ENCODE measurements at places on chromosomes 16 and 17.

- no peak for DNase-seq
These were observed 30.1 kb downstream of the GNGT2 start for GRCh38 chr17:49180303-49180702.

- no peak for DNase-seq
These were observed 20.3 kb upstream of the PECAM1 start for GRCh38 chr17:64410750-64411490.

DNA sequence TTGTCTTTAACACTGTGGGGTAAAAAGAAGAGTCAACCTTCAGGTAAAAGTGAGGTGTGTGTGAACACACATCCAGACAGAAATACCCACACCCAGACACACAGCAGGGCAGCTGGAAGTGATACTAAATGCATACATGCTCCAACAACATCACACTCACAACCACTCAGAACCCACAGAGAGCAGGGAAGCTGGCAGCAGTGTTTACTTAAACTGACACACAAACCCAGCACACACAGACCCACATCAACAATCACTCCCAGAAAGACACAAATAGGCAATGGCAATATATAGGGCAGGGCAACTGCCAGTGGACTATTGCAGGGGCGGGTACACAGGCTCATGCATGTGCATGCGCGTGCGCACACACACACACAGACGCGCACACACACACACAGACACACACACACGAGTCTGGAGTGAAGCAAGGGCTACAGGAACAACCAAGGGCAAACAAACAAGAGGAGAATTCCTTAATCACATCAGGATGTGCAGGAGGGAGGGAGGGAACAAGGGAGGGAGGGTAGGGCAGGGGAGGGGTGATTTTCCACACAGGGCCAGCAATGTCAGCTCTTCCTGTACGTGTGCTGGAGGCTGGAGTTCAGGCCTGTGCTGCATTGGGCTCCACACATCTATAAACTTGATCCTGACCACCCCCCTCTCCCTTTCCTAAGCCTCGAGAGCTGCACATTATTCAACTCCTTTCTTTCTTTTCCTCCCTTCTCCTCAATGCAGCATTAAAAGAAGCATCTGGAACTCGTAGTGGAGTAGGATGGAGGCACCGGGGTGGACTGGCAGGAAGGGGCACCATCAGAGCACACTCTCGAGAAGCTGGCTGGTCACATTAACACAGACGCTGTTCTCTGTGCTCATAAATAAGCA, 30.1 kb downstream of the HIC1 start:
- DNase-seq: no peak

- no peak for DNase-seq
These were observed 28.2 kb upstream of the ADGRG1 start for GRCh38 chr16:57600048-57600835.

DNA sequence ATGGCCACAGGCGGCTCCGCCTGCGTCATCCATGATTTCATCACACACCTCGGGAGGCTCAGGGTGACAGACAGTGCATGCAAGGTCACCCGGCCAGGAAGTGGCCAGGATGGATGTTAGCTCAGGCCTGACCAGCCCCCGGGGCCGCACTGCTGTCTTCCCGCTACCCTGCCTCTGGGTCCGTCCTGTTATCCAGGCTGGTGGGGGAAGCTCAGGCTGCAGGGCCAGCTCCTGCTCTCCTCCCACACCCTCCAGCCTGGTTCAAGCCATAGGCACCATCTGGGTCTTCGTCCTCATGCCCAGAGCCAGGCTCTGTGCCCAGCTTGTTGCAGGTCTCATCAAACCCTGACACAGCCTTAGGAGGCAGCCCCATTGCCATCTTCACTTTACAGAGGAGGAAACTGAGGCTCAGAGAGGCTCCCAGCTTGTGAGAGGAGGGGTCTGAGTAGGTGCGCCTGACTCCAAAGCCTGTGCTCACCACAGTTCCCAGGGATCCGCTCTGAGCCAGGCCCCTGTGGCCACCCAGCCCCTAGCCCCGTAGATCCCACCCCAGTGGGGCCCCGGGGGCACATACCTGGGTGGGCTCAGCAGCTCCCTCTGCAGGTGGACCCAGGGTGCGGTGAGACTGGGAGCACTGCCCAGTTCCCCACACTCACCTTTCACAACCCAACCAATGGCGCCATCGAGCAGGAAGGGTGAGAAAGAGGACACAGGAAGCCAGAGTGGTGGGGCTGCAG, 412 bp upstream of the ADGRG3 start:
- DNase-seq: no peak

GRCh38 chr16:56591377-56592060, 2.2 kb downstream of the MT3 start:
- DNase-seq: no peak

DNA sequence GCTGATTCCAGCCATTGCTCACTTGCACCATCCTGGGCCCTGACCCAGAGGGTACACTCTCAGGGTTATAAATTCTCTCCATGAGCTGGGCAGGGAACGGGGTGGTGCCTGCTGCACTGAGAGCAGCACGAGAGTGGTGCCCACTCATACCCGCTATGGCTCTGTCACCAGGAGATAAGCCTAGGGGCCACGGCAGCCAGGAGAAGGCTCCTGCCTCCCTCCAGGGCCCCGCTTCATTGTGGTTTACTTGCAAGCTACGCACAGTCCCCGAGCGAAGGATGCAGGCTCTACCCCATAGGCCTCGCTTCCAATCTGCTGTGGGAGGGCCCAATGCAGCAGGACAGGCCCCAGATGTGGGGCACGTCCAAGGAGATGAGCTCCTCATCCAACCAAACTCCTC, 48.5 kb downstream of the VAC14 start:
- DNase-seq: no peak

GRCh38 chr17:35791681-35792350, 3.6 kb downstream of the MMP28 start:
- DNase-seq: no peak

DNA sequence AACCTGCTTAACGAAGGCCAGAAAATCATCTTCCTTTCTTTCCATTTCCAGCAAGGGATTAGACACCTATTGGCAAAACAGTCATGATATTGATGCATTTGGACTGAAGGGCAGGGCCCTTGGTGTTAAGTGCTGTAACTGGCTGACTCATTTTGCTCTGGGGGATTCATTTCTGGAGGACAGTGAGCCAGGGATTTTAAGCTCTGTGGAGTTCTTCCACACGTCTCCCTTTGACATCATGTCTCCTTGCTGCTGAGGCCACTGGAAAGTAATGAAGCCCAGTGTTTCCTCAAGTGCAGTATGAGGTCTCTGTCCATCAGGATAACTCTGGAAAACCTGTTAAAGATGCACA, 42.2 kb downstream of the DNAH9 start:
- no peak for DNase-seq

DNA sequence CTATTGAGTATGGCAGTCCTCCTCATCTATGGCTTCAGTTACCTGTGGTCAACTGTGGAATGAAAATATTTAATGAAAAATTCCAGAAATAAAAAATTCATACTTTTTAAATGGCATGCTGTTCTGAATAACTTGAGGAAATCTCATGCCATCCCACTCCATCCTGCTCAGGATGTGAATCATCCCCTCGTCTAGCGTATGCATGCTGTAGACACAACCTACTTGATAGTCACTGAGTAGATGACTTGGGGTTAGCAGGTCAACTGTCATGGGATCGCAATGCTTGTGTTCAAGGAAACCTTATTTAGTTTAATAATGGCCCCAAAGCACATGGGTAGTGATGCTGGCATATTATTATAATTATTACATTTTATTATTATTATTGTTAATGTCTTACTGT, 4.8 kb upstream of the VAC14 start:
- no peak for DNase-seq

GRCh38 chr16:69396187-69397061, 10.6 kb upstream of the TERF2 start:
- peak; percentile 22 for DNase-seq

DNA sequence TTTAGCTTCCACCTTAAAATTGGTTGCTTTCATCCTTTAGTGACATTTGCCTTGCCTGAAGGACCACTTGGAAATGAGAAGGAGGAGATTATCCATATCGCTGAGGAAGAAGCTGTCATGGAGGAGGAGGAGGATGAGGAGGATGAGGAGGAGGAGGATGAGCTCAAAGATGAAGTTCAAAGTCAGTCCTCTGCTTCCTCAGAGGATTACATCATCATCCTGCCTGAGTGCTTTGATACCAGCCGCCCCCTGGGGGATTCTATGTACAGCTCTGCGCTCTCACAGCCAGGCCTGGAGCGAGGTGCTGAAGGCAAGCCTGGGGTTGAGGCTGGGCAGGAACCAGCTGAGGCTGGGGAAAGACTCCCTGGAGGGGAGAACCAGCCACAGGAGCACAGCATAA, 11.5 kb upstream of the TMEM106A start:
- DNase-seq: no peak

GRCh38 chr16:27108051-27108770, 41.5 kb downstream of the C16orf82 start:
- no peak for DNase-seq

DNA sequence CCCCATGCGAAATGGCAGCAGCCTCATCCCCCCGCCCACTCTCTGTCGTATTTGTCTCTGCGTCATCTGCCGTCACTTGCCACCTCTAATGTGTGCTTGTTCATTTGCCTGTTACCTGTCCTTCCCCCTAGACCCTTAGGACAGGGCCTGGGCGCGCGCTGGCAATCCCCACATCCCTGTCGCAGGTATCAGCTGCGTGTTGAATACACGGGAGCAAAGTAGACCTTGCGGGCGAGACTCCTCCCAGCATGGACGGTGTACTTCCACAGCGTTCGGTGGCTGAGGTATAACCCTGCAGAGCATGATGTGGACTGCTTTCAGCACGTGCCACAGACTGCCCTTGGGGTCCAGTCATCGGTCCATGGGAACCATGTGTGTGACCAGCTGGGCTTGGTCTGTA, 170.1 kb upstream of the CHMP6 start:
- no peak for DNase-seq

- DNase-seq: no peak
These were observed 83.9 kb upstream of the IRX3 start for GRCh38 chr16:54370278-54371040.

DNA sequence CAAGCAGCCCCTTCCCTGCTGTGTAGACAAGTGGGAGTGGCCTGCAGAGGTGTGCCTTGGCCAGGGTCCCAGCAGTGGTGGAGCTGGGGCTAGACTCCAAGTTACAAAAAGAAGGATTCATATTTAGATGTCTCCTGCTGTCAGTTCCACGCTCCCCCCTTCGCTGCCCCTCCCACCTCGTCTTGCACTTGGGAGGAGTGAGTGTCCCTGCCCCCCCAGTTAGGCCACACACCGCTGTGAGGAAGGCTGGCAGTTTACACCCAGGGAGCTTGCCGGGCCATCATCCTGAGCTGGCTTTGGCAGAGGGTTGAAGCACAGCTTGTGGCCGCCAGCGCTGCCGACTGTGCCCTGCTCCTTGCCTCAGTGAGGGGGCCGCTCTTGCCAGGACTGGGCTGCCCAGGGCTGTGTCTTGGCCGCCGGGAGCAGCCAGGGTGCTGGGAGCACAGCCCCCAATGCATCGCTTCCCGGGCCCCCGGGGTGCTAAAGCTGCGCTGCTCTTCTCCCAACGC, 44.3 kb downstream of the ELAC2 start:
- DNase-seq: no peak

DNA sequence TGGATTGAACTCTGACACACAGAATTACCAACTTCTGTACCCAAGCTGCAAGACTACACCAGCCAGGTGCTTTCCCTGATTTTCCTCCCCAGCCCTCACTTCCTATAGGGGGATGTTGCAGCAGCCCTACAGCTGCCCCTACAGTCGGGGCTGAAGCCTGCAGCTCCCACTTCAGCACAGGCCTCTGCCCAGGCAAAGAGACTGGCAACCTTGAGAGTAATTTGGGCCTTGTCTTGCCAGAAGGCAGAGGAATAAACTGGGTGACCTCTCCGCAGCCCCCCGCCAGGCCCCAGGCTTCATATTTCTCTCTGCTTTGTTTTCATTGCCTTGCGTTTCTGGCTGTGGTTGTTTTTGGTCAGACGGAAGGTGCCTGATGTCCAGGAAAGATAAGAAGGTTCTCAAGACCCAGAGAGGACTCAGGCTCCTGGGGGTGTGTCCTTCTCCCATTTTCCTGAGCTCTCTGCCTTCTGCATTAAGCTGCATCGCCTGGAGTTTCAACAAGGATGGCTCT, 32.0 kb downstream of the SLC6A4 start:
- DNase-seq: no peak

DNA sequence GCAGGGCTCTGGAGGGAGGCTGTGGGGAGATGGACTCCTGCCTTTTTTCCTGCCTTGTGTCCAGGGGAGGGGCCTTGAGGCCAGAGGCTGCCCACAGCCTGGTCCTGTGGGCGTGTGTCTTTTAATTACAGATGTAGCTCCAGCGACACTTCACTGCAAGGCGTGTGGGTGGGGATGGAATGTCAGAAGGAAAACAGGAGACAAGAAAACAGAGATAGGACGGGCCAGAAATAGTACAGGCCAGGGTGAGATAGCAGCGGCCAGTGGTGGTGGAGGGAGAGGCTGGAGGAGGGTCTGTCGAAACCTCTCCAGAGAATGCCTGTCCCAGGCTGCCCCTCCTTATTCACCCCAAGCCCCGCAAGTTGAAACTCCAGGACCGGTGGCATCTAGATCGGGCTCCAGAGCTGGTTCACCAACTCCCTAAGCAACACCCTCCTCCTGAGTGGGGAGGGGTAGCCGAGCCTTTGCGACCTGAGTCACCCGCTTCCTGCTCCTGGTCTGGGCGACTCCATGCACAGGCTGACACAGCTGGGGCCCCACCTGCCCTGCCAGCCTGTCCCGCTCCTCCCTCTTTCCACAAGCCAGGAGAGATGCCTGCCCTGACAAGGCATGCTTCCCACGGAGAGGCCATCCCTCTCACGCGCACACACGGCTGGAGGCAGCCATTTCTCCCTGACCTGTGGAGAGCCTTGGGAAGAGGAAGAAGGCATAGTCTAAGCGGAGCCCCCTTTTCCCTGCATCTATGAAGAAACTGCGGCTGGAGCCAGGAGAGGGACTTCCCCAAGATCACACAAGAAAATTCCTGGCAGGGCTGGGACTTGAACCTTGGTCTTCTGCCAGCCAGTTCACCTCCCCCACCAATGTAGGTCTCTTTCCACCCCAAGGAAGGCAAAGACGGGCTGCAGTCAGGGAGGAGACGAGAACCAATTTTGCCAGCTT, 6.6 kb upstream of the JUP start:
- no peak for DNase-seq

DNA sequence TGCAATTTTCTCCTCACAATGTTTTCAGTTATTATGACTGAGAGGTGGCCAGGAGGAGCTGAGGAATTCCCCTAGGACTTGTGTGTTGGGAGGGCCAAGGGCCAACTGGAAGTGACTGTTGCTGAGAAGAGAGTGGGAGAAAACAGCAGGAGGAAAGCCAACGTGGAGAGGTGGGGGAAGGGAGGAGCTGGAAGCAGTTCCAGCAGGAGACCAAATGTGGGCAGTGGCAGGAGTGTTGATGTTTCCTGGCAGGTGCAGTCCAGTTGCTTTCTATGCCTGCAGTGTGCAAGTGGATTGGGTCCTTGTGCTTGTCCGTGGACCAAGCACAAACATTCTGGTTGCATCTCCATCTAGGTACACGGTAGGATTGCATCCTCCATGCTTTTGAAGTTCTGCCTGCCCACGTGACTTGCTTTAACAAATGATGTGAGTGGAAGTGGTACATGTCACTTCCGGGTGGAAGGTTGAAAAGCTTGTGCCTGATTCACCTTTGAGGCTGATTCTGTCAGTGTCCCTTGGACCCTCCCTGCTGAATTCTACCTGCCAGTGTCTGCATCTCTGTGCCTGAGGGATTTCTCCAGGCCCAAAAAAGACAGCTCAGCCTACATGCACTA, 54.7 kb upstream of the CRHR1 start:
- DNase-seq: no peak

Measured in NCI-H1417 treated with DMSO at 0.1 percent for 48 hours (cell line).